ENCODE measurements at places on chromosomes 12 and 14.

- no peak for DNase-seq
Measured at GRCh38 chr14:38205949-38206665, 1.6 kb upstream of the SSTR1 start.

DNA sequence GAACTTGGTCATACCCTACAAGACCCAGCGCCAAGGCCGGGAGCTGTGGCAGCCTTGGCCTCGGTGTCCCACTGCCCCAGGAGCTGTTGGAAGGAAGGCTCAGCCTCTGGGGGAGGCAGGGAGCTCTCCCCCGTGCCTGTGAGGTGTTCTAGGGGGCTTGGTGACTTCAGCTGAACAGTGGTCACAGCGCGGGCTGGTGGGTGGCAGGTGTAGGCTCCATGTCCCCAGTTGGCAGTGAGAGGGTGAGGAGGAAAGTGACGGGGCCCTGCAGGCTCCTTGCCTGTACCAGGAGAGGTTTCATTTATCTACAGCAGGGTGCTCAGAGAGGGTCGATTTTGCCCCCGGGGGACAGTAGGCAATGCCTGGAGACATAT, 47.5 kb downstream of the DLK1 start:
- DNase-seq, result no peak

DNA sequence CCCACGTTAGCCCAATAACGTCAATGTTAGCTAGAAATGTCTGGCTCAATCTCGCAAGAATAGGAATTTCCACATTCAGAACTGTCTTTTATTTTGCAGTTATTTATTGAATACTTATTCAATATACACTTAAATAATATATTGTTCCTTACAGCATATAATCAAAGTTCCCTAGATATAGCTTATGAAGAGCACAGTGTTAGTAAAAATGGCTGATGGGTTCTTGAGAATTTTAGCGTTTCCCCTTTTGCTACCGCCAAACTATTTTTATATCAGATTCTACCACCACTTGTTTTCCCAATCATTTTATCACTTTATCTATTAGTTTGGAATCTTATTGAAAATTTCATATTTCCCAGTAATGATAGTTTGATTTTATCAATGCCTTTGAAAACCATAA, 12.7 kb downstream of the EPS8 start:
- DNase-seq, result no peak

GRCh38 chr14:68796418-68797101, 3.7 kb upstream of the ZFP36L1 start:
- DNase-seq, result no peak

DNA sequence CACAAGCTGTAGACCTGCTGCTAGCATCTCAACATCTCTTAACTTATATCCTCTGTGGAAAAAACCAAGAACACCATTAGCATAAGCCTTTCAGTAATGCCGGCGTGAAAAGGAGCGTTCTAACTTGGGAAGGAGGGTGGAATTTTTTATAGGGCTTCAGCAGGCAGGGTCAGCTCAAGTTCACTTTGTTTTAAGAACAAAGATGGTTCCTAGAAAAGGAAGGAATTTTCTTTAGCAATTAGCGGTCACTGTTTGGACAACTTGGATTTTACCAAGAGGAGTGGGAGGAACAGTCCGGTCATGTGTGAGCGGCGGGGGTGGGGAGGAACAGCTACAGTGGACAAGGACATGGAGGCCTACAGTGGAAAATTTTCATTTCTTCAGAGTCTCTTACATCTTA, 35.9 kb downstream of the BBS10 start:
- no peak for DNase-seq

GRCh38 chr12:47268501-47269454, 189.0 kb upstream of the AMIGO2 start:
- DNase-seq, result no peak

DNA sequence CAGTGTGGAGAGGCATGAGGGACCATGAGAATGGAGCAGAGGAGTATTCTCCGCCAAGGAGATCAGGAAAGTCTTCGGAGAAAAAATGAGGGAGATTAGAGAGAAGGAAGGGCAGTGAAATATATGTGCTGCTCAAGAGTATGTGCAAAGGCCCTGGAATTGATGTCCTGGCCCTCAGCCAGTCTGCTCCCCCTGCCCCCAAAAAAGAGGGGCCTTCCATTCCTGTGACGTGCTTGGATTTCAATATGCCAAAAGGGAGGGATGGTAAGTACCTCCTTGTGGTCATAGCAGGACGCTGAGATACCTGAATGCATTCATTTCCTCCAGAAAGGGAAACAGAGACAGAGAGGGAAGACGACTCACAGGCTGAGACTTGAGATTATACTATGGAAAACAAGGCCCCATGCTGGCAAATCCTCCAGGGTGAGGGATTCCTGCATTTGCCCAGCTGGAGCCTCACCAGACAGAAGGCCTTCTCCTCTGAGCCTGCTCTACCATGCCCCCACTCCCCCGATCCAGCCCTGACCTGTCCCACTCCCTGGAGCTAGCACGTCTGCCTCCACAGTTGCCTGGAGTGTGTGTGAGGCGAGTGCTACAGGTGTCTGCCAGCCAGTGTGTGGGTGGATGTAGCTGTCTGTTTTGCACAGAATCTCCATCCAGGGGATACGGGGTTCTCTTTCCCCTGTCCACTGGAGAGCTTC, 3.9 kb upstream of the RARG start:
- DNase-seq, result no peak

- DNase-seq, result no peak
Measured at GRCh38 chr12:57242329-57242690, 8.7 kb downstream of the STAC3 start.

GRCh38 chr12:67352682-67353081, 83.5 kb downstream of the CAND1 start:
- no peak for DNase-seq

DNA sequence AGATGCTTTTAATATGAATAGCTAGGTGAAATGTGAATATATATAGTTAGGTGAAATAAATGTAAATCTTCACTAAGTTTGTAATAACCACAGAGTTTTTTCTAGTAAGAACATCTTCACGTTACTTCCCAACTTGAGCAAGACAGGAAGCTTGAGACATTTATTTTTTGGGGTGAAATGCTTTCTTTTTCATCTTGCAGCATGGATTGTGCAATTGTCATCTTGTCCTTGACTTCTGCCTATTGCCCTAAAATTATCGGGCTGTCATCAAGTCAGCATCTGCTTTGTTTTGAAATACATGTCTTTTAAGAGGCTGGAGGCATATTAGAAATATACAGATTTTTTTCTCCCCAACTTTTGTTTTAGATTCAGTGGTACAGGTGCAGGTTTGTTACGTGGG, 433.9 kb downstream of the PCNX1 start:
- DNase-seq, result no peak

- no peak for DNase-seq
Measured at GRCh38 chr14:97029800-97030199, 232.6 kb downstream of the VRK1 start.

DNA sequence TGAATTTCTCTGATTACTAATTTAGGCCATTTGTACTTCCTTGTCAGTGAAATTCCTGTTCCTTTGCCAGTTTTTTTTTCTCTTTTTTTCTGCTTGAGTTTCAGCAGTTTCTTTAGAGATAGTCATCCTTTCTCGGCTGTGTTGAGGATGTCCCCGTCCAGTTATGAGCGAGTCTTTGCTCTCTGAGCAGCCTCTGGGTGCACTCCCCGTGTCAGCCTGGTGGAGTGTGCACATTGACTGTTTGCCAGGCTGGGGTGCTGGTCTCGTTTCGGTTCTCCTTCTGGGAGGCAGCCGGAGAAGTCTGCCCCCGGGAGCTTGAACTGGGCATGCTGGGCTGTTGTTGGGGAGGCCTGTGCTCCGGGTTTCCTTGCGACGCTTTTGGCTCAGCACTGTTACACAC, 3.0 kb downstream of the PACS2 start:
- no peak for DNase-seq

DNA sequence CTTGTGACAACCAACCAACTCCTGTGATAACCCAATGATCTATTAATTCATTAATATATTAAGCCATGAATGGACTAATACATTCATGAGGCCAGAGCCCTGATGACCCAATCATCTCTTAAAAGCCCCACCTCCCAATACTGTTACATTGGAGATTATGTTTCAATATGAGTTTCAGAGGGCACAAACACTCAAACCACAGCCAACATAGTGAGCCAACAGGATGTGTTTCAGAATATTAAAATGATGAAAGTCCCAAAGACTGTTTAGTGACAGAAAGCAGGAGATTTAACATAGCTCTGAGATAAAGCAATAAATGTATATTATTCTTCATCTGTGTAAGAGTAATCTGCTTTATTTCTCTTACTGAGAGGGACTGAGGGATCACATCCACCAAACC, 71.7 kb downstream of the PTPRO start:
- no peak for DNase-seq

DNA sequence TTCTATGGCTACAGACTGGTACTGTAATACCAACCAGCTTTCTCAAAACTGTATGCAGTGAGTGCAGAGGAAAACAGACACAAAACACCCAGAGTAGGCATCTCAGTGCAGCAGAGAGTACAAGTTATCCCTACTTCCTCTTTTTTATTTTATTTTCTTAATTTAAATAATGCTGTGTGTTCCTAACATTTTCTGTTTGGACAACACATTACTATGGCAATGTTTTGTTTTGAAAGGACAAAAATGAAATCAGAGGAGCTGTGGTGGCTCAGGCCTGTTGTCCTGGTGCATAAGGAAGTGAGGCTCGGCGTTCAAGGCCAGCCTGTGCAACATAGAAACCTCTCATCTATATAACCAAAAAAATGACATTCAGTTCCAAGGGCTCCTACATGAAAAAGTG, 33.7 kb upstream of the SELPLG start:
- DNase-seq, result no peak

DNA sequence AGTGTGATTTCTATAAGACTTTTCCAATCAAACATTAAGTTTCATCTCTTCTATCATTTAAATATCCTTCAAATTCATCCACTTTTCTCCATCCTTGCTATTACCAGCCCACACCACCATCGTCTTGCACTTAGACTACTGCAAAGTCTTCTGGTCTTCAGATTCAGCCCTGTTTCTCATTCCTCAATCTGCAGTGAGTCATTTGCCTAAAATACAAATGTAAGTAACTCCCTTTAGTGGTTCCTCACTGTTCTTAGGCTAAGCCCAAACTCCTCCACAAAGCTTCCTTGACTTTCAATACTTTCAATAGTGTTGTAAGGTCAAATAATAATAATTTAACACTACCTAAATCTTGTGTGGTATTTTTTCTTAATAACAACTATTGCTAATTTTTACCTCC, 83.3 kb downstream of the PLEKHG7 start:
- no peak for DNase-seq

DNA sequence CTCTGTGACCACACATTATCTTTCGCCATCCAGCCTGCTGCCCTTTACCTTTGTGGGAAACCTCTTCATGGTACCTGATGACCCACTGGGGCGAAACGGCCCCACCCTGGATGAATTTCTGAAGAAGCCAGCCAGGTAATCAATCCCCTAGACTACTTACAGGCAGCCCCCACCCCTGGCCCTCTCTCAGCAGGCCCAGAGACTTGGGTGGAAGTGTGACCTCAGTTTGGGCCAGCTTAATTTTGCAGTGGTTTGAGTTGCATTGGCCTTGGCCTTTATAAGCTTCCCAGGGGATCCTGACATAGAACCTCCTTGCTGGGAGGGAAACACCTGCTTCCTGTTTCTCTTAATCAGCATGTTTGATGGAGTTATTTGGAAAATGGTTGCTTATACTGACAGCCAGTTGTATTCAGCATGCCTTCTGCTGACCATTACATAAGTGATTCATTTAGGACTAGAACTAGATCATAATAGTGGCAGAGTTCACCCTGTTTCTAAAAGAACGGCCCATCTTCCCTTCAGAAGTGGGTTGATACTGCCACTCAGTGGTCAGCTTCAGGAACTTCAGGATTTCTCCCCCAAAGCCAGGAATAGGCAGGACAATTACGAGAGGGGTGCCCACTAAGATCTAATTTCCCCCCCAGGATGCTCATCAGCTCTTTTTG, 6.1 kb downstream of the SDR39U1 start:
- no peak for DNase-seq

GRCh38 chr12:32163596-32163995, 56.9 kb downstream of the BICD1 start:
- DNase-seq, result no peak

DNA sequence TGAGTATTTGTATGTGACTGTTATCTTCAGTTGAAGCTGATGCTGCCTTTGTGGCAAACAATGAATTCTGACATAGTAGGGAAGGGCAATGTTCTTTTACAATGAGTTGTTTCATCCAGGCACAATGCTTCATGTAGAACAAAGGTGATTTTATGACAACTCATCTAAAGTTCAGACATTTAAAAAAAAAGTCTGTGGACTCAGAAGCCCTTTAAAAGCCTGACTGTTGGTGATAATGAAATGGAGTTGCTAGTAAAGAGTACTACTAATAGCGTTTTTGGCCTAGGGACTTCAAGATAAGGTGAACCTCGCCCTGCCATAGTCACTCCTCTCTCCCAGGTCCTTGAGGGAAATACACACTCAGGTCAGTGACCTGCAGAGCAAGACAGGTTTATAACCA, 105.1 kb downstream of the AKAP6 start:
- no peak for DNase-seq

DNA sequence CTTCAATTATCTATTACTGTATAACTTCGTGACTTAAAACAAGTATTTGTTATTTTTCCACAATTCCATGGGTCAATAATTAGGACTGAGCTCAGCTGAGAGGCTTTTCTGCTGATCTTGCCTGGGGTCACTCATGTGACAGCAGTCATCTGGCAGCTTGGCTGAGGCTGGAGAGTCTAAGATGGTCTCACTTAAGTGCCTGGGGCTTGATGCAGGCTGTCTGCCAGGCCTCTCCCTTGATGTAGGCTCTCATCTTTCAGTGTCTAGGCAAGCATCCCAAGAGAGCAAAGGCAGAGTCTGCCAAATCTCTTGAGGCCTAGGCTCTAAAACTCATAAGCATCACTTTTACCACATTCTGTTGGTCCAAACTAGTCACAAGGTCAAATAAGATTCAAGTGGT, 93.2 kb downstream of the NKX2-1 start:
- no peak for DNase-seq

GRCh38 chr14:53409969-53410368, 256.8 kb upstream of the DDHD1 start:
- no peak for DNase-seq

DNA sequence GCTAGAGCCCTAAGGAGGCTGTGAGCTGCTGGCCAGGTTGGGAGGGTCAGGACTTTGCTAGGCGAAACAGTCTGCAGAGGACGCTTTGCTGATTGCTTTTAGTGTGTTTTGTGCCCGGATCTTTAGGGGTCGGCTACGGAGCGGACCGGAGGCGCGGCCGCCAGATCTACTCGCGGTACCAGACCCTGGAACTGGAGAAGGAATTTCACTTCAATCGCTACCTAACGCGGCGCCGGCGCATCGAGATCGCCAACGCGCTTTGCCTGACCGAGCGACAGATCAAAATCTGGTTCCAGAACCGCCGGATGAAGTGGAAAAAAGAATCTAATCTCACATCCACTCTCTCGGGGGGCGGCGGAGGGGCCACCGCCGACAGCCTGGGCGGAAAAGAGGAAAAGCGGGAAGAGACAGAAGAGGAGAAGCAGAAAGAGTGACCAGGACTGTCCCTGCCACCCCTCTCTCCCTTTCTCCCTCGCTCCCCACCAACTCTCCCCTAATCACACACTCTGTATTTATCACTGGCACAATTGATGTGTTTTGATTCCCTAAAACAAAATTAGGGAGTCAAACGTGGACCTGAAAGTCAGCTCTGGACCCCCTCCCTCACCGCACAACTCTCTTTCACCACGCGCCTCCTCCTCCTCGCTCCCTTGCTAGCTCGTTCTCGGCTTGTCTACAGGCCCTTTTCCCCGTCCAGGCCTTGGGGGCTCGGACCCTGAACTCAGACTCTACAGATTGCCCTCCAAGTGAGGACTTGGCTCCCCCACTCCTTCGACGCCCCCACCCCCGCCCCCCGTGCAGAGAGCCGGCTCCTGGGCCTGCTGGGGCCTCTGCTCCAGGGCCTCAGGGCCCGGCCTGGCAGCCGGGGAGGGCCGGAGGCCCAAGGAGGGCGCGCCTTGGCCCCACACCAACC, 1.5 kb downstream of the HOXC6 start:
- no peak for DNase-seq
